ENCODE measurements at places on chromosomes 16 and 17.

GRCh38 chr17:79420318-79421243, 190.3 kb downstream of the RBFOX3 start:
- no peak for DNase-seq

DNA sequence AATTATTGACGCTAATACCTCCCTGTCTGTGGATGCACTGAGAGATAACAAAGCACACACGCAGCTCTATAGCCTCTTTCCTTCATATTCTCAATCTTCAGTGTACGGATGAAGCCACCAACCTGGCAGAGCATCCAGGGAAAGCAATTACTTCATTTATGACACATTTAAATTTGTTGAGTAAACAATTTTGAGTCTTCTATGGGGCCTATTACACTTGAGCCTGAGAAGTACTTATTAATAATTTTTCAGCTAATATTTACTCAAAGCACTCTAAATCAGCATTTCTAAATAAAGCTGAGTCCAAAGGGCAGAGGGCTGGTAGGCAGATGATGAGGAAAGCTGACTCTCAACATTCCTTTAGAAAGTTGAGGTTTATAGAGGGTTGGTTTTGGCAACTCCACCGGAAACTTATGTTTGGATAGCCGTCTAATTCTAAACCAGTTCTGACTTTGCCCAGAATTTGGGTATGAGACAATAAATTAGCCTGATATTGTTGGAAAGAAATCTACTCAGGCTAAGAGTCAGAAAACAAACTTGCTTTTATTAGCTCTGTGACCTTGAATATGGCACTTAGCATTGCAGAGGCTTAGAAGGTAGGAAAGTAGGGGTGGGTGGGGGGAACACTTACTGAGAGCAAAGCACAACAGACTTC, 643.5 kb downstream of the CDH11 start:
- no peak for DNase-seq

- no peak for DNase-seq
Measured at GRCh38 chr16:81526935-81527334, 82.3 kb downstream of the CMIP start.

DNA sequence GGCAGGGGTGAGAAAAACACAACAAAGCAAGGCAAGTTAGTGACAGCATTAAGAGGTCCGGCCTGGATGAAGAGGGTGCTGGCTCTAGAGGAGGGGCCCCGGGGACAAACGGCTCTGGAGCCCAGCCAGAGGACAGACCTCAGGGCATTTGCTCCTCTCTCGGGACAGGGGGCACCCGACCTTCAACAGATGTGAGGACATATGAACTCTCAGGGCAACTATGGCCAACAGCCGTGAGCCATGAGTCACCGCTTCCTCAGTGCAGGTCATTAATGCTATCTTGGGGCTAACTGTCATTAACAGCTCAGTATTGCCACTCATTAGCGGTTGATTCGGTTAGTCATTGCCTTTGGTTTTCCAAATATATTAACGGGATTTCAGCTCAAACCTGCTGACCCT, 9.7 kb upstream of the ARL5C start:
- no peak for DNase-seq

DNA sequence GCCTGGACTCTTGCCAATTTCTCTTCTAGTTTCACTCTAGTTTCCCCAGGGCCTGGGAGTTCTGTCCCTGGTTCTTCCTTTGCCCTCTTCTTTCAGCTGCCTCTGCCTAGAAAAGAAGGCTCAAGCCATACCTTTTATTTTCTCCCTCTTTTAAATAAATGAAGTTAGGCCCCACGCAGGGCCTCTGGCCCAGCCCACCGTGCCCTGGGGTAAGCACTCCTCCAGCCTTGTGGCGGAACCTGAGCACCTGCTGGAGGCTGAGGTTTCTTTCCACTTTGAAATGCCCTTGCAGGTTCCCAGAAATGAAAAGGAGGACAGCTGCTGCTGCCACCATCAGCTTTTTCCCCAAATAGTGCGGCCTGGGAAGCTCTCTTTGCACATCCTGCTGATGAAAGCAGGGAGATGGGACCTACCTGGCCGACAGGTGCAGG, 139.4 kb downstream of the CCDC182 start:
- DNase-seq: no peak

GRCh38 chr17:77436058-77436442, 295.3 kb downstream of the SEC14L1 start:
- DNase-seq: peak; percentile 99

GRCh38 chr17:79071161-79071740, 3.4 kb upstream of the ENGASE start:
- DNase-seq: no peak

DNA sequence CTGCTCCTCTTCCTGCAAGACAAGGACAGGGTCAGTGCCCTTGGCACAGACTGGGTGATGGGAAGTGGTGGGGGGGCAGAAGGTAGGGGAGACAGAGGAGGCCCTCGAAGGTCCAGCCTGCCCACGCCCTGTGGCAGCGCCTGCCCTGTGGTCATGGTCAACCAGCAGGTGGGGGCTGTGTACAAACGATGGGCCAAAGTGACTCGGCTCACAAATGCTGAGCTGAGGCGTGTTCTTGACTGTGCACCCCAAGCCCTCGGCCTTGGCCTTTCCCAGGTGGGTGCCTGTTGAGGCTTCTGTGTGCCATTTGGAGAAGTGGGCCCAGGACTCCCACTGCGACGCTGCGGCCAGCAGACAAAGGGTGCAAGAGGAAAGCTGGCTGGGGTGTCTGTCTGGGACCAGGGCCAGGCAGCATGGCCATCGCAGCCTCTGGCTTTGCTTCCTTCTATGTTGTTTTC, 22.6 kb downstream of the MXRA7 start:
- DNase-seq: no peak

GRCh38 chr16:84194470-84195200, 3.7 kb downstream of the ADAD2 start:
- no peak for DNase-seq

- DNase-seq: no peak
Measured at GRCh38 chr16:58026139-58026704, 668 bp downstream of the MMP15 start.

DNA sequence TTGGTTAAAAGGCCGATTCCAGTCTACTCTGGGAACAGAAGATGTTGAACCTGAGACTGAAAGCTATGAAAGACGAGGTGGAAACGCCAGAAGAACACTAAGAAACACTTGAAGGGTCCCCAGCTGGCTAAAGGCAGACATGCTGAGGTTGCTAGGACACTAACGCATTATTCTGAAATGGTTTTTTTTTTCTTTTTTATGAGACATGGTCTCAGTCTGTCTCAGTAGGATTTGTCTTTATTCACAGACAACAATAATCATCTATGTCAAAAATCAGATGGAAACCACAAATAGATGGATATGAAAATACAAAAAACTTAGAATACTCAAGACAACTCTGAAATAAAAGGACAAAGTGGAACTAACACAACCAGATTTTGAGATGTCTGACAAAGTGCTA, 35.0 kb upstream of the RASD1 start:
- no peak for DNase-seq

DNA sequence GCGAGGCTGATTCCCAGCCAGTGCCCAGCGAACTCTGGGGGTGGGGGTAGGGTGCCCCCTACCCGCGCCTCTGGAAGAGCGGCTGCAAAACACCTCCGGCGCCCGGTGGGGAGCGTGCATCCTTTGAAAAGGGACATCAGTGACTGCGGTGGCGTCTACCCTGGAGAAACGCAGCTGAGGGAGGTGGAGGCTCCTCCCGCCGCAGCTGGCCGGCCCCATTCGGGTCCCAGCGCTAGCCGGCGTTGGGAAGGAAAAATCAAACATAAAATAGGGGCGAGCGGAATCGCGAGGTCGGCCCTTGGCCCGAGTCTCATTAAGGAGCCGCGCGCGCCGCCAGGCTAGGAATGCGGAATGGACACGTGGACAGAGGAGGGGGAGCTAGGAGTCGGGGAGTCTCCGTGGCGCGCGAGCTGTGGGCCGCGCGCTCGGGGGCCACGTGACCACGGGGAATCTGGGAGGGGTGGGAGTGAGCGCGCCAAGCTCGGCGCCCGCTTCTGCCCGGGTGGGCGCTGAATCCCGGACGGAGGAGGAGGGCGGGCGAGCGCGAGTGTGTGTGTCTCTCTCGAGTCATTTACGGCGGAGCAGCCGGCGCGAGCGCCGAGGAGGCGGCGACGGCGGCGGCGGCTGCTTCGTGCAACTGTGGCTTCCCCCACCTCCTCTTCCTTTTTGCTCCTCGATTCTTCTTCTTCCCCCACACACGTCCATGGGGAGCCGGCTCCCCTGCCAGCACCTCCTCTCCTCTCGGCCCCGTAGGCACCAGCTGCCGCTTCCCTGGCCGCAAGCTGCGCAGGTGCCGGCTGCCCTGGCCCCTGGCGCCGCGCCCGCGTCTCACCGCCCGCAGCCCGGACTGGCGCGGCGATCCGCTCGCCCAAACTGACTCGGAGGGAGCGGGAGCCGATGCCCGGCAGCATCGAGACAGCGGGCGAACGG, at the start of gene TMEM132E:
TMEM132E (plus strand) TSS at position 566 of the 930 bp plus-strand sequence. CDS start 1,495 bp downstream, outside the sequence.
- peak; percentile 39 for DNase-seq

- DNase-seq: peak; percentile 28
Measured at GRCh38 chr16:75491876-75492275, 3.4 kb downstream of the CHST6 start.

GRCh38 chr17:59786536-59787319, 79.3 kb downstream of the VMP1 start:
- DNase-seq: peak; percentile 17

DNA sequence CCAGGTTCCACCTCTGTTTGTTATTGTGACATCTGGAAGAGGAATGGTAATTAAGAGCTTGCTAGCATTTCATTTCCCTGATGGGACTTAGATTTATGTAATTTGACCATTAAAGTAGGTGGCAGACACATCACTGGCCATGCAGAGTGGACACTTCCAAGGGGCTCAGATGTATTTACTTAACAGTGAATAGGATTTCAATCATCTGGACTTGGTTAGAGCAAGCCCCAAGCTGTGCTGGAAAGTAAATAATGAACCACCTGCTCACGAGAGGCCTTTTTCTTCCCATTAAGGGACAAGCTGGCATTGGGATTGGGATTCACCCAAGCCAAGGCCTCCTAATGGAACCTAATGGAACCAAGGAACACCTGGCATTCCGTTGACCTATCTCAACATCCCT, 395.3 kb downstream of the HS3ST4 start:
- no peak for DNase-seq

- DNase-seq: no peak
Measured at GRCh38 chr16:12260647-12261262, 284.2 kb downstream of the SNX29 start.

- no peak for DNase-seq
Measured at GRCh38 chr17:28151001-28151400, 108.5 kb downstream of the NLK start.

- no peak for DNase-seq
Measured at GRCh38 chr16:29680180-29680598, 1.2 kb downstream of the QPRT start.

DNA sequence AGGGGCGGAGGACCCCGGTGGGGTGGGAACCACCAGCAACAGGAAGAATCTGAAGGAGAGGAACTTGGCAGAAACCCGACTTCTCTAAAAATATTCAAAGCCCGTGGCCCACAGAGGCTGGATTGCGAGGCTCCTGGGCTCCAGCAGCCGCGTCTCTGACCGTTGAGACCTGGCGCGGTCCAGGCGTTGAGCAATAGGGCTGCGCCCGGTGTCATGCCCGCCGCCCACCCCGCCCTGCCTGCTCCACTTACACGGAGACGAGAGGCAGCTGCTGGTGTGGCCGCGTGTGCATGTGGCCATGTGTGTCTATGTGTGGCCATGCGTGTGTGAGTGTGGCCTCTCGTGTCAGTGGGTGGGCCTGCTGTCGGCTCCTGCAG, 83.6 kb downstream of the IRF8 start:
- DNase-seq: no peak

- DNase-seq: no peak
Measured at GRCh38 chr17:58364270-58364942, 12.4 kb upstream of the SUPT4H1 start.

- no peak for DNase-seq
Measured at GRCh38 chr17:19302791-19303331, 59.7 kb downstream of the B9D1 start.

GRCh38 chr16:55438281-55438680, 40.7 kb upstream of the MMP2 start:
- DNase-seq: no peak

DNA sequence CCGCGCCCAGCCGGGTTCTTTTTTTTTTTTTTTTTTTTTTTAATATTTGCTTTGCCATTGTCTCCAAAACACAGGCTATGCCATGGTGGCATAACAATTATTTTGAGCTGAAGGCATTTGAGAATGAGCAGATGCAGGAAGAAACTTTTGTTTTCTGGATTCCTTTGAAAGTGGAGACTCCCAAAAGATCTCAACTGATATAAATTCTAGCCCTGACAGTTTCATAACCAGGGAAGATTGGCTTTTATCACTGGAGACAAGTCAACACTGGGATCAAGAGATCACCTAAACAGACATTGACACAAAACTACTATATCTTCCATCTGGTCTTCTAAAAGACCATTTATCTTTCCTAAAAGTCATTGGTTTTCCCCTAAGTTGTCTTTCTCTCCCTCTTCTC, 10.1 kb upstream of the PRKCA start:
- DNase-seq: no peak

DNA sequence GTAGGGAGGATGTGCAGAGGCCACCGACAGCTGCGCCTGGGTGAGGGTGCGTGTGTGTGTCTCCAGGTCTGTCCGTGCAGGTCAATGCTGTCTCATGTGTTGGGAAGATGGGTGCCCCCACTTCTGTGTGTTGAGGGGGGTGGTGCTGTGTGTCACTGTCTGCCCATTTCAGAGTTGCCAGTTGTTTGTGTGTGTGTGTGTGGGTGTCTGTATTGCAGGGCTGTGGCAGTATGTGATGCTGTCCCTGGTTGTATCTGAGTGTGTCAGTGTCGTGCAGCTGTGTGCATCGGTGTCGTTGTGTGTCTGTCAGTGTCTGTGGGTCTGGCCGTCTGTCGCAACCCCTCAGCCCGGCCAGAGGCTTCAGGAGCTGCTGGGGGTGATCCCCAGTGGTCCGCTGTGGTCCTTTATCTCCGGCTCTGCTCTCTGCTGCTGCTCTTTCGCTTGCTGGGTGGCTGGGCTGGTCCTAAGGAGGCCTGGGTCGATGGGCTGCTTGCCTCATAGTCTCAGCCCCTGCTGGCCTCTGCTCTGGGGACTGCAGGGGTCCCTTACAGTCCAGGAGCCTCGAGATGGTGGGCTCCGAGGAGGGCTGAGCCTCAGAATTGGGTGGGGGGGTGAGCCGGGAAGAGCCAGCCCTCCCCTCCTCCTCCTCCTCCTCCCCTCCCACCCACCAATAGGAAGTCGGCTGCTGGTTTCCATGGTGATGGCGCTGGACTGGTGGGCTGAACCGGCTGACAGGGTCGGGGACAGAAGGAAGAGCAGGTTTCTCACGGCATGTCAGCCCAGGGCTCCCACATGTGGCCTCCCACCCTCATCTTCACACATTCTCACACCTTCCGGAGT, at the start of gene TSPOAP1:
TSPOAP1 (minus strand) TSS at position 601 of the 840 bp plus-strand sequence. CDS start 875 bp downstream, outside the sequence.
- no peak for DNase-seq

- no peak for DNase-seq
Measured at GRCh38 chr16:63497408-63497807, 1461.2 kb upstream of the CDH8 start.
